DMS53 (cell line): ENCODE measurements at places on chromosomes 11 and 22.

- peak; percentile 77 for DNase-seq
Observed at GRCh38 chr11:65918211-65919140, at the start of gene C11orf68. Gene C11orf68, minus strand, starts transcription at chr11:65919062. Its CDS starts 31 bp downstream, at chr11:65919031.

DNA sequence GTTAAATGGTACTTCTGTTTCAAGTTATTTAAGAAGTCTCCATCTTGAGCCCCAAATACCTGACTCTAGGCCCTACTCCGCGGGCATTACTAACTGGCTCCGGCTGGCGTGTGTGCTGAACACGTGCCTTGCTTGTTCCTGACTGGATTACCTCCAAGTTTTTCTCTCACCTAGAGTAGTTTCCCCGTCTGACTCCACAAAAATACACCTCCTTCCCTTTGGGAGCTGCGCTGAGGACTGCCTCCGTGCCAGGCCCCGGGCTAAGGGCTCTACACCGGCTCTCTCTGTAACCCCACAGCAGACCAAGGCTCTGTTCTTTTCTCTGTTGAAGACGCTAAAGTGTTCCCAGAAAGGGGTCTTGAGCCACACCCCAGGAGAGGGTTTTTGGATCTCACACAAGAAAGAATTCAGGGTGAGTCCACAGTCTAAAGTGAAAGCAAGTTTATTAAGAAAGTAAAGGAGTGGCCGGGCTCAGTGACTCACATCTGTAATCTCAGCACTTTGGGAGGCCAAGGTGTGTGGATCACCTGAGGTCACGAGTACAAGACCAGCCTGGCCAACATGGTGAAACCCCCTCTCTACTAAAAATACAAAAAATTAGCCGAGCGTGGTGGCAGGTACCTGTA lies 61.8 kb downstream of the ANO1 start:
- no peak for DNase-seq

GRCh38 chr11:34449013-34449412 lies 10.3 kb downstream of the CAT start:
- no peak for DNase-seq

GRCh38 chr11:9344061-9344680 lies 29.8 kb upstream of the TMEM41B start:
- DNase-seq, result peak; percentile 73

DNA sequence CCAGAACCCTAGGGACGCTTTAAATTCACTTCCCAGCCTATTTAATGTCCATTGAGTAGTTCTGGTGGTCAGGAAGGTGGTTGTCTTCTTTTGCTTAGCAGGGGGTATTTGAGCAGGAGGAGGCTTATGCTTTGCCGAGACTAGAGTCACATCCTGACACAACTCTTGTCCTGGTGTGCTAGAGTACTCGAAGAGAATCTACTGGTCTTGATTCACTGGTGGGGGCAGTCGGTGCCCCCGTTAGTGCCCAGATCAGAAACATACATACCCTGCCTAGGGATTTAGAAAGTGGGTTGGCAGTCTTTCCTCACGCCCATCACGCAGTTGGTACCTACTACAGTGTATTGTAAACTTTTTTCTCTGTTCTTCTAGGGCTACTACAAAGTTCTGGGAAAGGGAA lies 2.7 kb downstream of the RPL27A start:
- no peak for DNase-seq

GRCh38 chr11:45994371-45995341 lies 72.2 kb downstream of the LARGE2 start:
- no peak for DNase-seq

DNA sequence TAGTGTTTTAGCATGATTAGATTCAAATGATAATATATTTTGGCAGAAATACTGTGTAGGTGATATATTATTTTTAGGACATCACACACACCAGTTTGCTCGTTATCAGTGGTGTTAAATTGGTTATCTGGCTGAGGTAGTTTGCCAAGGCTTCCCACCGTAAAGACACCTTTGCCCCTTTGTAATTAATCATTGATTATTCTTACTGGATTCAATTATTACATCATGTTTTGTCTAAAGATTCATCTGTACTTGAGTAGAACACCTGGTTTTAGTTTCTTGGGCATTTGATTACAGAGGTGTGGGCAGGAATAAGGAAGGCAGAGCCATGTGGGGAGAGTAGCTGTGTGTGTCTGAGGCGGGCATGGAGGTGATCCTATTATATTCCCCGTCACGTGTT lies 39.5 kb upstream of the ST14 start:
- DNase-seq, result no peak

- peak; percentile 91 for DNase-seq
Observed at GRCh38 chr11:109939166-109939810, 153.9 kb upstream of the ZC3H12C start.

DNA sequence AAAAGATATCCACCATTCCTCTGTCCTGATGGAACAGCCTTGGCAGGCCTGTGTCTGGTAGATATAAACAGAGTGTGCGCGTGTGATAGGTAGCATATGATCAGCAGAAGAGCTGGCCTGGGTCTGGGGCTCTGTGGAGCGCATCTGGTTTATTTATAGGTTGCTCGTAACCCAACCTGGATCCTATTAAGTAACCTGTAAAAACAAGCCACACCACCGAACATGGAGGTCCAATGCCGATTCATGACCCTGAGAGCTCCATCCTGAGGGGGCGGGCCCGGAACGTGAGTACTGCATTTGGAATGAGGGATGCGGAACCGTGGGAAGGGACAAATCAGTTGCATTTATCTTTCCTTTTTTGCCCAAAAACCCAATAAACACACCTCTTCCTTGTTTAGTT lies 31.9 kb upstream of the APOL5 start:
- no peak for DNase-seq

- peak; percentile 24 for DNase-seq
Observed at GRCh38 chr11:130827451-130828377, 88.6 kb downstream of the SNX19 start.

- DNase-seq, result no peak
Observed at GRCh38 chr11:106172386-106172991, 95.0 kb downstream of the AASDHPPT start.

GRCh38 chr11:44559207-44559939 lies 6.1 kb upstream of the CD82 start:
- no peak for DNase-seq

- DNase-seq, result peak; percentile 92
Observed at GRCh38 chr11:76209973-76210930, 4.0 kb upstream of the WNT11 start.

GRCh38 chr11:128968916-128969315 lies 26.2 kb upstream of the TP53AIP1 start:
- DNase-seq, result no peak

- DNase-seq, result no peak
Observed at GRCh38 chr22:43789452-43789851, 22.7 kb downstream of the EFCAB6 start.

DNA sequence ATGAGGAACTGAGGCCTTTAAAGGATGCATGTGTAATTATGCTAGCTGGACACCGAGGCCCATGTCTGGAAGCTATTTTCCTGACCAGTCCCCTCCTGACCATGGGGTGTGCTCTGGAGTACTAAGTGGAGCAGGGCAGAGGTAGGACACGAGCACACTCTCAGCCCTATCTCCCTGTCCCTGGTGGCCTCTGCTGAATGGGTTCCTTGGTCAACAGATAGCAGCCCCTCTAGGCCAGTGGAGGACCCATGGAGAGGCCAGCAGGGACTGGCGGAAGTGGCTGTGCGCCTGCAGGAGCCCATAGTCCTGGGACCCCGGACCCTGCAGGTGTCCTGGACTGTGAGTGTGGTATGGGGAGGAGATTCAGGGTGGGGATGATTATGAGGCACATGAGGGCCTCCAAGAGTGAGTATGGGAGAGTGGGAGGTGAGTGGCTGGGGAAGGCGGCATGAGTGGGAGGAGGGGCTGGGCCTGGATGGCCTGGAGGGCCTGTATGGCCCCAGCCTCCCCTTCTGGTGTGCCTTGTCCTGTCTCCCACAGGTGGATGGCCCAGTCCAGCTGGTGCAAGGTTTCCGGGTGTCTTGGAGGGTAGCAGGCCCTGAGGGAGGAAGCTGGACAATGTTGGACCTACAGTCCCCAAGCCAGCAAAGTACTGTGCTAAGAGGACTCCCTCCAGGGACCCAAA lies 9.5 kb downstream of the ROBO3 start:
- no peak for DNase-seq

- no peak for DNase-seq
Observed at GRCh38 chr11:35526370-35526792, 965 bp upstream of the PAMR1 start.

DNA sequence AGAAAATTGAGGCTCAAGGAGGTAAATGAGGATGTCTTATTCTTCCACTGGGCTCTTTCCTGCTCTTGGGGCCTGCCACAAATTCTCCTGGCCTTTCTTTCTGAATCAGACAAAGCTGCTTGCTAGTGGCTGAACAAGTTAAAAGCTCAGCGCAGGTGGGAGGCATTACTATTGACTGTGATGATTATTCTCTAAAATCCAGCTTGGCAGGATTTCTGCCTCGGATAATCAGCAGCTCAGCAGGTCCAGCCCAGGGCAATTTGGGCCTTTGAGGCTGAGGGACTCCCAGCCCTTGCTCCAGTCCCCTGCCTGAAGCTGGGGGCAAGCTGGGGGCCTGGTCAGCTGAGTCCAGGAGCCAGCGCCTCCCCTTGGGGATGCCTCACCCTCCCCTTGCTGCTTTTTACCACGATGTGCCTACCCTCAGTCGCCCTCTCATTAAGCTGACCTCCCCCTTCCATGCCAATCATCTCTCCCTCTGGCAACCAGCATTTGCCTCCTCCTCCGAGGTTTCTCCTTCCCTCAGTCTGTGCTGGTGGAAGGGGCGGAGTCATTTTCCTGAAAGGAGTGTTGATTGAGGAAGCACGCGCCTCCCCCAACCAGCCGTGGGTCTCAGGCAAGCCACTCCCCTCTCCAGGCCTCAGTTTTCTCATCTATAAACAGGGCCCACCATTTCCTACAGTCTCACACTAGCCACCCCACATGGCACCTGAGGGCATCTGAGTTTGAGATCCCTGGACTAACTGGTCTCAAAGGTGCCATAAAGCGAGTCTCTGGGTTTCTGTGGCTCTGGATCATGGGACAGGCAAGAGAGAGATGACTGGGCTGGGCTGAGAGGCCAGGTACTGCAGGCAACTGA lies 60.6 kb upstream of the PRDM11 start:
- DNase-seq, result peak; percentile 64

- no peak for DNase-seq
Observed at GRCh38 chr22:21652547-21653545, 10.7 kb downstream of the SDF2L1 start.

GRCh38 chr11:128590587-128590986 lies 3.2 kb upstream of the ETS1 start:
- DNase-seq, result peak; percentile 25

DNA sequence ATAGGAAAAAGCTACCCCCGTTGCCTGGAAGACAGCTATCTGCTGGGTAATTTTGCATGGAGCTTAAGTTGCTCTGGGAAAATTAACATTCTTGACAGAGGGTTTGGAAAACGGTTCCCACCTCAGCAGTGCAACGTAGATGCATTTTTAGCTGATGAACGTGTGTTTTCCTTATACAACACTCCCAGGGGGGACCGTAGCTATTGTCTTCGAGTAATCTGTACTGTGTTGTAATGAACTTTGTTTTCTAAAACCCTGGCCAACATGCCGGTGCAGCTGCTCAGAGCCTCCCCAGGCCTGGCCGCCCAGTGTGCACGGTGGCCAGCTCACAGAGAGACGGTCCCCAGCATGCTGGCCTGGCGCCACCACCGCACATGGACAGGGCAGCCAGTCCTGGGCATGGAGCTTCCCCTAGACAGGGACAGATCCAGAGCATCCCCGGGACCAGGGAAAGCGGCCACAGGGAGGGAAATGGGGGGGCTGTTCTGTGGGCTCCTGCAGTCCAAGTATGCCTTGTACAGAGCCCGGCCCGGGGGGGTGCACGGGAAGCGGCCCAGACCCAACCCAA lies 2.2 kb downstream of the TNNT3 start:
- no peak for DNase-seq

DNA sequence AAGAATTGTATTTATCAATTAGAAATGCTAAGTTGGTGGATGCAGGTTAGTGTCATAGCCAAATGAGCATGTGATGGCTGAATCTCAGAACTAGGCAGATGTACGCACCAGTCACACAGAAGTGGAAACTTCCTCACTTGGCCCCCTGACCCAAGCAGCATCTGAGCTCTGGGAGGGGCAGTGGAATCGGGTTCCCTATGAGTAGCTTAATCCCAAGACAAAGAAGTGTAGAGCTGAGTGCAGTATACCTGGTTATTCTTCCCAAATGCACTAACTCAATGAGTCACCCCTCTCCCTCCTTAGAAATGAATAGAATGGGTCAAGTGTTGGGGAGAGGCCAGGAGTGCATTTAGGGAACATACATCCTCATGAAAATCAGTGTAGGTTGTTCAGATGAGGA lies 224.6 kb downstream of the FAT3 start:
- no peak for DNase-seq
